ENCODE measurements at places on chromosomes 5 and 9.

GRCh38 chr5:56663523-56663922 is 151.8 kb upstream of the MAP3K1 start:
- no peak for DNase-seq

GRCh38 chr5:26578002-26578401 is 460.4 kb downstream of the CDH9 start:
- DNase-seq: no peak

DNA sequence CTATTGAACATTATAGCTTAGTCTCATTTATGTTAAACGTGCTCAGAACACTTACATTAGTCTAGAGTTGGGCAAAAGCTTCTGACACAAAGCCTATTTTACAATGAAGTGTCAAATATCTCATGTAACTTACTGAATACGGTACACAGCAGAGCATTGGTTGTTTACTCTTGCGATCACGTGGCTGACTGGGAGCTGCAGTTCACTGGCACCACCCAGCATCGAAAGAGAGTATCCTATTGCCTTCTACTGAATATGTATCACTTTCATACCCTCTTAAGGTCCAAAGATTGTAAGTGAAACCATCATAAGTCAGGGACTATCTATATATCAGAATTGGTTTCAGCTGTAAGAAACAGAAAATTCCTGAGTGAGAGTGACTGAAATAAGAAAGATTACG is 42.6 kb upstream of the OSMR start:
- DNase-seq: no peak

GRCh38 chr9:17140418-17140817 is 5.6 kb downstream of the CNTLN start:
- DNase-seq: no peak

GRCh38 chr9:123460091-123460490 is 104.1 kb downstream of the CRB2 start:
- no peak for DNase-seq

GRCh38 chr9:81627481-81627880 is 61.9 kb downstream of the TLE1 start:
- no peak for DNase-seq

GRCh38 chr9:4983601-4984165 is 1.4 kb upstream of the JAK2 start:
- no peak for DNase-seq

DNA sequence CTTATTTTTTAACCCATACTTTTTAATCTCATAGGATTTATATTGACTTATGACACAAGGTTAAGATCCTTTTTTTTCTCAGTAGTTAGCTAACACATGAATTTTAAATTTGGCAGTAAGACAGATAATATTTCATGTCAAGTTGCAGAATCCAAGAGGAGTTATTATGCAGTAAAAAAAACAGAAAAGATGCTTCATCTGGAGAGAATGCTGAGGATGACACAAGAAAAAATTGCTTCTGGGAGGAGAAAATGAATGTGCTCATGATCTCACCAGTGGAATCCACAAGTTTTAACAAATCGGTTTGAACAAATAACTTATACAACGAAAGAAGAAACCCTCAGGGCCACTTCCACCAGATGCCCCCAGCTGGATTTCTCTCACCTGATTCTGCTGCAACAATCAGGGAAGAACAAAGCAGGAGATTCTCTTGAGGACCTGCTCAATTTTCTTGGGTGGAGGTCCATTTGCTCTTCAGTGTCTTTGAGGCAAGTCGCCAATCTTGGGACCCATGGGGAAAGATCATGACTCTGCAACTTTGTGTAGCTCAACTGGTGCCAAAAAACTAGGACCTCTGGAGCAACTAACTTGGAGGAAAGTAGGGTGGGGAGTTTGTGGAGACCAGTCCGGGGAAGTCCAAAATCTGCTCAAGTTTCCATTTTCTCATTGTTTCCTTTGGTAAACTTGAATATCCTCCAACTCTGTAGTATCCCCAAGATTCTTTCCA is 50.5 kb upstream of the TNFSF15 start:
- no peak for DNase-seq

- DNase-seq: no peak
These were observed 885.6 kb upstream of the DMAC1 start for GRCh38 chr9:8684978-8685708.

GRCh38 chr5:181187500-181188213 is 17.3 kb downstream of the TRIM7 start:
- peak; percentile 87 for DNase-seq

DNA sequence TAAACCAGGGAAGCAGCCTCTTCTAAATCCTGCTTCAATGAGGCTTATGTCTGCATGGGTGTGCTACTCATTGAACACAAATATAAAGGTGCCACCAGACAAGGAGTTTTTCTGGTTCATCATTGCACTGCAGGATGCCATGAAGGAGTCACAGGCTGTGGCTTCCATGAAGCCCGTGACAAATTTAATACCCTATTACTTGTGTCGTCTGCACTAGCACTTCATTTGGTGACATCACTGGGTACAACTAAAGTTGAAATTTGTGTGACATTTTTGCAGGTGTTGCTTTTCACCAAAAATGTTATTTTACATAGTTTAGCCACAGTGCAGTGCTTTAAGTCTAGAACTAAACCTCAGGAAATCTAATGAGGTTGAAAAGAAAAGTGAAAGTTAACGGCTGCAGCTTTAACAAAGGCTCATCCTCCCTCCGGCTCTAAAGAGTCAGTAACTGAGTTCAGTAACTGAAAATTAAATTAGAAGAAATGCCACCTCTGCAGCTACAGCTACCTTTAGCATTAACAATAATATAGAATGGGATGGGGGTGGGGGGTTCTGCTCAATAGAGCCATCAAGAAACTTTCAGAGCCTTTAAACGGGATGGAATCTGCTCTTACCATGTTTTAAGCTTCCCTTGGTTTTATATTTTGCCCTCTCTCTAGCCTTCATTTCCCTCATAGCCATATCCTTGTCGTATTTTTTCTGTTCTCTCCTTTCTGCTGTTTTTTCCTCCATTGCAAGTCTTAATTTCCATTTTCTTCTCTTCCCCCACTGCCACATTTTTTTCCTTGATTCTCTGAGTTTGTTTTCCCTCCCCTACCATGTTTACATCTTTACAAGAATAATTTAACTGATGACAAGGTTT is 233.8 kb upstream of the TMEM161B start:
- peak; percentile 37 for DNase-seq

DNA sequence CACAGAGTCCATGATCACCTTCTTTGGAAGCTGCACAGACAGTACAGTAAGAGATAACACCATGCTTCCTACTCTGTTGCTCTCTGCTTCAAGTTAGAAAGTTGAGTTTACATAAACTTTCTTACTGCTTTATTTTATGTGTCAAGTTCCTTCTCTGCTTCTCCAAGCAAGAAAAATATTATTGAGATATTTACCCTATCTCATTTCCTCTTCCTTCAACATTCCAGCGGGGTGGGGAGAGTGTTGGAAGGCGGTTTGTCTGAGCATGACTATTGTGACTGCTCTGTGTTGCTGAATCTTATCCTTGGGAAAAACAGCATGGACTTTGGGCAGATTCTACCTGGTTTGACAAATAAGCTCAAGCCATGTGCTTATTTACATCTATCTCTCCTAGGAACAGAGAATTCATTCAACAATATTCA is 66.9 kb upstream of the EPB41L4A start:
- DNase-seq: no peak

DNA sequence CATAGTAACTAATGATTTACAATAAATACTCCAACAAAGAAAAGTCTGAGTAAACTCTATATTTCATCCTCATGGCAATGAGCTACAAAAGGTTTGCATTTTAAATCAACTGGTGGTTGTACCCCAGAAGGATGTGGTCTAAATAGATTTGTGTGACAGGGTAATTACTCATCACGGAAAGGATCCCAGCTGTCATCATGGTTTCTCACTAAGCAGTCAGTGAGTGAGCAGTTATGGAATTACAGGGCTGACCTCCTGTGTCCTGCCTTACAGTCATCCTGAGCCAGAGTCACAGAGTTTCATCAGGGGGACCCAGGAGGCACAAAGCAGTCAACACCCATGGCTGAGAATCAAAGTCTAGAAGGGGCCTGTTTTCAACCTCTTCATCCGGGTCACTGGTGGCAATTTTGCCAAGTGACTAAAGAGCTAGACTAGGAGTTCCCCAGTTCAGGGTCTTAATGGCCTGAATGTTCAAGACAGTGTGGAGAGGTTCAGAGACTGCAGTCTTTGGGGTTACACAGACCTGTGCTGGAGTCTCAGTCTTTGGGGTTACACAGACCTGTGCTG is 210.7 kb upstream of the SLC24A2 start:
- peak; percentile 97 for DNase-seq

DNA sequence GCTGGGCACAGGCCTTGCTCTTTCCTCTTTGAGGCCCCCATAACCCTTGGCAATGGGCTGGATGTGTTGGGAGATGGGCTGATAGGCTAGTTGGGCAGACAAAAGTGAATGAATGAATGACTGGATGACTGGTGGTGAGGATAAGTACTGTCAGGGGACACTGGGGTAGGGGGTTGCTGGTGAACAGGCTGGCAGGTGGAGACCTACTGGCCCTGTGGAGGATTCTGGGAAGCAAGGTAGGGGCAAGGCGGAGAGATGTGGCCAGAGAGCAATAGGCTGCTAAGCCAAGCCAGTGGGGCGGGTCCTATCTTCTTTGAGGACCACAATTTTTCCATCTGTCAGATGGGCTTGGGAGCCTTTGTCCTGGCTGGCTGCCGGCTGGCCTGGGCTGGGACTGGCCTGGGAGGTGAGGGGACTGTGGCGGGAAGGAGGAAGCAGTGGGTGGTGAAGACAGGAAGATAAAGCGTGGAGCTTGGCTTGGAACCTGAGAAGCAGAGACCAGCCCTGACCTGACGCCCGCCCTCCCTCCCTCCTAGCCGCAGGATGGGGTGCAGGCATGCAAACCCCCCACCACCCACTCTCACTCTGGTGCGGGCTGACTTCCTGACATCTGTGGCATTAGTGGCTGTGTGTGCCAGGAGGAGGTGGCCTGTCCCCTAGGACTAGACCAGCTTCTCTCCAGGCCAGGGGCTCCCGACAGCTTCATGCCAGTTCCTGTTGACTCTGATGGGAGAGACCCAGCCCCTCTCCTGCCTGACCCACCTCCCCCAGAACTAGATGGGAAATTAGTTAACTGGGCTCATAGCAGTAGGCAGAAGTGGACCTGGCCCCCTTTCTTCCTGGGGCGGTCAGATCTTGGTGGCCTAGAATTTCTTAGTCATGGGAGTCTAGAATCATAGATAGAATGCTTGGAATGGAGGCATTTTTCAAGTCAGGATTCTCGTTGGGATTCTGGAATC is 9.5 kb downstream of the CXXC5 start:
- no peak for DNase-seq

- DNase-seq: no peak
These were observed 1.4 kb upstream of the CAMSAP1 start for GRCh38 chr9:135908754-135909204.

DNA sequence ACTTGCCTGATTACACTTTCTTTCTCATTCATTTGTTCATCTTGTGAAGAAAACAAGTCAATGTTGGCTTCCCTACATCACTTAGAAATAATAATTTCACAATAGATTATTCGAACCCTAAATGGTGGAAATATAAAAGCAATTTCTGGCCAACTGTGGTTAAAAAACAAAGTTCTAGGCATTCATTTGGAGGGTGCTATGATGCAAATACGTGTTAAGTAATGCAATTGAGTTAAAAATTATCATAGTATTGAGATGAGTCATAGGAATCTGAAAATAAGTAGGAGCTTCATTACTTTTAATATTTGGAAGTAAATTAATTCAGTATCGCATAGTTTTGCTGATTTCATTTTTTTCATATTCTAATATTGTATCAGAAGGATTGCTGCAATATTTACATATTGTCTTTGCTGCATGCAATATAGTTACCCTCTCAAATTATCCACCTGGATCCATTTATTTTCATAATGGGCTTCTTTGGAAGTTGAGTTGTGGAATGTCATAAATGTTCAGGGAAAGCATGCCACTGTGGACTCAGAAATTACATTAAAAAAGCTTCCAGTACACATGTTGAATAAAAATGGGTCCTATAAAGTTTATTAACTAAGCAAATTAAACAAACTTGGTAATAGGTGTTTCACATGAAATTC is 647.7 kb upstream of the WWC1 start:
- DNase-seq: no peak

- no peak for DNase-seq
These were observed 17.2 kb upstream of the DIRAS2 start for GRCh38 chr9:90659650-90660364.

DNA sequence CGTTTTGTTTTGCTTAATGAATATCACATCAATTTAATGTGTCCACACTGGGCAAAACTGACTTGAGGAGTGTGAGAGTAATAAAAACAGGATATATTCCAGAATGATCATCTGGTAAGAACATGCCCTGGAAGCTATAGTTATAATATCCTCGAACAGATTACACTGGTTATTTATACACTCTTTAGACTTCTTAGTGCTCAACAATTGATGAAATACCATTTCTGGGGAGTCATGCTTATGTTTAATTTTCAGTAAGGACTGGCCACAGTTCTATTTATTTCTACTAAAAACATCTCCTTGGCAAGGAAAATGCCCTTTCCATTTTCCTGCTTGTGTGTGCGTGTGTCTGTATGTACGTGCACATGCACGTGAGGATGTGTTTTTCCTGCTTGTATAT is 205.0 kb downstream of the TRIO start:
- no peak for DNase-seq

GRCh38 chr9:107696302-107696701 is 206.7 kb upstream of the KLF4 start:
- no peak for DNase-seq

GRCh38 chr5:37776826-37777225 is 63.0 kb downstream of the GDNF start:
- DNase-seq: no peak

- DNase-seq: no peak
These were observed 65.4 kb upstream of the FCN1 start for GRCh38 chr9:134983074-134983473.

DNA sequence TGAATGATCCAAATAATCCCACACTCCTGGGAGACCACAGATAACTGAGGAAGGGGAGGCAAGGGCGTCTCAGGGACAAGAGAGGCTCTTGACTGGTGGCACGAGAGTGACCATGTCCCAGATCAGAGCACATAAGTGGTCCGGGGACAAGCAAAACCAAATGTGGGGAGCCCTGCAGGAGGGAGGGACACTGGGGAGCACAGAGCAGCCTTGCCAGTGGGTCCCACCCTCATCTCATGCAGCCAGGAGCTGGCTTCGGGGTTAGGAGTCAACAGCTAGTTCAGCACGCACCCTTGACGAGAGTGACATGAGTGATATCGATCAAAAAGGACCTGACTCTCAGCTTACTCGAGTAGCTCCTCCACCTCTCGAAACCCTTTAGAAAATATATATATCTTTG is 16.5 kb upstream of the UBE2QL1 start:
- DNase-seq: no peak
